Epithelial cell of alveolus of lung (primary cell): ENCODE measurements at places on chromosomes 1 and 21. TPM values are rescaled to one million over a fixed set of nuclear protein-coding genes. Genes with fewer than 3 reads are reported as not detected.

S100A4 gene
- total RNA-seq: 15.8 and 25.1 TPM in 2 replicates

GABRD gene
- total RNA-seq: not detected in 2 replicates

SH2D1B gene
- not detected in 2 replicates for total RNA-seq

SPRR2F gene
- not detected in 2 replicates for total RNA-seq

FCRL6 gene
- total RNA-seq: not detected in 2 replicates
